ENCODE measurements at places on chromosomes 1 and 21.

GRCh38 chr1:50109647-50110075, 941 bp downstream of the ELAVL4 start:
- DNase-seq, result no peak

DNA sequence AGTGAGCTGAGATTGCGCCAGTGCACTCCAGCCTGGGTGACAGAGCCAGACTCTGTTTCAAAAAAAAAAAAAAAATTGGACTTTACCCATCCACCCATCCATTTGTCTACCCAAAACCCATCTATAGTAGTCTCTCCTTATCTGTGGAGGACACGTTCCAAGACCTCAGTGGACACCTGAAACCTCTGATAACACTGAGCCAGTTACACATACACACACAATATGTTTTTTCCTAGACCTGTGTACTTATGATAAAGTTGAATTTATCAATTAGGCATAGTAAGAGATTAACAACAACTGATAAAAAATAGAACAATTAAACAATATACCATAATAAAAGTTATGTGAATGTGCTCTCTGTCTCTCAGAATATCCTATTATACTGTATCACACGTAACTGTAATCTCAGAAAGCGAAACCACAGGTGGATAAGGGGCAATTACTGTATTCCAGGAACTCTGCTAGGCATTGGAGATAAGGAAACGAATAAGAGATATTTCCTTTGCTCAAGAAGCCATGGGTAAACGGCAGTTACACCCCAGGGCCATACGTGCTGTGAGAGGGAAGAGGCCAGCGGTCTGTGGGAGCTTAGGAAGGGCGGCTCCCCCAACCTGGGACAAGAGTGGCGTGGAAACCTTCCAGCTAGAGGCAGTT, 84.2 kb upstream of the DISP3 start:
- no peak for DNase-seq

GRCh38 chr1:244751271-244751895, 84.1 kb upstream of the COX20 start:
- DNase-seq, result no peak

DNA sequence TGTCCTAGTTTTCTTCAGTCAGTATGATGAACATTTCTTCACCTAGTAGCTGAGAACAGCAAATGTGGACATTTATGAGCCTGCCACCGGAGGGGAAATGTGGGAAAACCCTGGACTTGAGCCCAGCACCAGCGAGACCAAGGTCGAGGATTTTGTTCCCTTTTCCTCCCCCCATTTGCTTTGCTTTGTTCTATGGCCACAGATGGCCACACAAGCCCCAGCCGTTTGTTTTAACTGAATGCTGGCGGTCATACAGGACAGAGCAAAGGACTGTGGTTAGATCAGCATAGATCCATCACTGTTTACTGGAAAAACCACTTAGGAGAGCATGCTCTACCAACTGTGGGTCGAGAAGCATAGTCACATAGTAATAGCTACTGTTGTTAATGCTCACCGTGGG, 20.9 kb downstream of the SH2D2A start:
- DNase-seq, result no peak

DNA sequence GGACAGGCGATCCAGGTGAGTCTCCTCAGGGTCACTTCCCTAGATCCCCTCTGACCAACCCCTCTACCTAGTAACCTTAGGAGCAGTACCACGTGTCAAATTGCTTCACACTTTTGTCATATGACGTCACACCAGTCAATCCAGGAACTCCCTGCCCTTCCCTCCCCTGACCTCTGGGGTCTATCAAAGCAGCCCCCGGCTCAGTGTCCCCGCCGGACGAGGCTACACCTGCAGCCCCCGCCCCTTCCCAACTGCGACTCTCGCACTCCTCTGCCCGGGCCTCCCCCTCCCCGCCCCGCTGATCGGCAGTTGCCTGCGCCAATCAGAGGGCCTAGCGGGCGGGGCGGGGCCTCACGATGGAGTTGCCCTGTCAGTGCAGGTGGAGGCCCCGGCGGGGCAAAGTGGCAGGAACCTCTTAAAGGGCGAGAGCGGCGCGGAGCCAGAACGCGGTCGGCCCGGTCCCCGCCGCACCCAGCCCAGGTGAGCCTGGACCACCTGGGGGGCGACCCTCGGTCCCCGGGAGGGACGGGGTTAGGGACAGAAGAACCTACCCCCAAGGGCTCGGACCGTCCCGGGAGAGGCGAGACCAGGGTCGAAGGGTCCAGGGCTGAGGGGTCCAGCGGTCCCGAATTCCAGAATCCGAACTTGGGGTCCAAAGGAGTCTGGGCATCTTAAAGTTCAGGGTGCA, 27.5 kb upstream of the EPB41 start:
- DNase-seq, result peak; percentile 93

DNA sequence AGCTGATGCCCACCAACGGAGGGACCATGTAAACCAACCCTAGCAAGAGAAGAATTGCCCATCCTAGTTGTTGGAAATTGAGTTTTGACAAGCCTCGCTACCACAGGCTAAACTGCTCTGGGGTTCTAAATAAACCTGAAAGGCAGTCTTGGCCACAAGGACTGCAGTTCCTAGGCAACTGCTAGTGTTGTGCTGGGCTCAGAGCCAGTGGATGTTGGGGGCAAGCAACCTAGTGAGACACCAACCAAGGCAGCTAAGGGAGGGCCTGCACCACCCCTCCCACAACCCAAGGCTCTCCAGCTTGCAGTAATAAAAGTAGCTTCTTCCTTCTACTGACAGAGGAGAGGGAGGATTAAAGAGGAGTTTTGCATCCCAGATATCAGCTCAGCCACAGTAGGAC, 102.4 kb upstream of the PKN2 start:
- DNase-seq, result no peak

DNA sequence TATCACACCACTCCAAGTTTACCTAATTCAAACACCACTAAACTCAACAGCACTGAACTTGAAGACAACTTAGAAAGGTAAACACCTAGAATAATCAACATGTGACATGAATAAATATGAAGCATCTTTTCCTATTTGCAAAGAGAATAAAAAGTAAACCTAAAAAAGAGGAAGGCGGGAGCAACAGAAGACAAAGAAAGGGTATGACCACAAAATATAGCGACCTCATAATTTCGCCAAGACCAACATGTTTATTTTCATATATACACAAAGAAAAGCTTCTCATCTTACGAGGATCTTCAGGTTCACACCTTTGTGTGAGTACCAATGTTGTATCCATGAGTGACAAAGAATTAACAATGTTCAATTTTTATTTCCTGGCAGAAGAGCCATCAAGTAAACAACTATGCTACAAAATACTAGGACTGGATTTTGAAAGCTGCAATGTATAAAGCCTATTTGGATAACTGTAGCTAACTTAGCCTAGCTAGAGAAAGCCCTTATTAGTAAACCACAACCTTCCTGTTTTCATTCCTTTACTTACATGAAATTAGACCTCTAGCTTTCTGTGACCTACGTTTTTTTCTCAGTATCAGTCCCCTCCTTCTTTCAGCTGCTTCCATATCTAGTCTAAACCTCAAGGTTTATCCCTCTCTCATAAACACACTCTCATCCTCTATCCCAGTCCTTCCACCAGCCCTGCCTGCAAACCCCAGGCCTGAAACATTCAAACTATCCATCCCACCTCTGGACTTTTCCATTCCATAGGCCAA, 21.3 kb upstream of the PHTF1 start:
- no peak for DNase-seq

DNA sequence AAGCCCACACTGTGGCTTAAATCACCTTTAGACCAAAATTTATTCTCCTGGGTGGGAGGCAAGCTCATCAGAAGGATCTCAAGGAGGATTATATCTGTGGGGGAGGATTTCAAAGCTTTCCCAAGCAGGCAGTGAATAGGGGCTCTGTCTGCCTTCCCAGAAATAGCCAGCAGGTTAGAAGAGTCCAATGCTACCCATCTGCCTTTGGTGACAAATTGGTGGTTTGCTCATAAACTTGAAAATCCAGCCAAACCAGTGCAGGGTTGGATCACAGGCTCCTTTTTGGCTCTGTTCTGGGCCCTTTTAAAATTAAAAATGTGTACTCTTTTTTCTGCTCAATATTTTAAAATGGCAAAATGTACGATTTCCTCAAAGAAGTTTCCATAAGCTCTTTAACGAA, 118.9 kb upstream of the ZC3H11B start:
- no peak for DNase-seq

- no peak for DNase-seq
Observed at GRCh38 chr1:111551623-111552411, 48.4 kb upstream of the ADORA3 start.

DNA sequence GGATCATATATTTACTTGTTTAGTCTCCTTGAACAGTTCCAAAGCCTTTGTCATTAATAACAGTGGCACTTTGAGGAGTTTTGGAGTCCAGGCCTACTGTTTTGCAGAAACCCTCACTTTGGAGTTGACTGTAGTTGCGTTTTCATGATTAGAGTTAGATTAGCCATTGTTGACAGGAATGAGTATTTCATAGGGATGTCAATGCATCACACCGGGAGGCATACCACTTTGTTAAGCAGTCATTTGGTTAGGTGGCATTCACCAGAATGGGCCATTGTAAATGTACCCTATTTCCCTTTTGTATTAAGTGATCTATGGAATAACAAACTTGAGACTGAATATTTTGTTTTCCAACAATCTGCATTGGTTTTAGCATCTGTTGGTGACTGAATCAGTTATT, 11.8 kb downstream of the MRPS6 start:
- DNase-seq, result no peak

- DNase-seq, result no peak
Observed at GRCh38 chr21:43829575-43830119, 35.4 kb upstream of the AGPAT3 start.

- DNase-seq, result no peak
Observed at GRCh38 chr1:174692313-174692712, 244.5 kb downstream of the GPR52 start.

DNA sequence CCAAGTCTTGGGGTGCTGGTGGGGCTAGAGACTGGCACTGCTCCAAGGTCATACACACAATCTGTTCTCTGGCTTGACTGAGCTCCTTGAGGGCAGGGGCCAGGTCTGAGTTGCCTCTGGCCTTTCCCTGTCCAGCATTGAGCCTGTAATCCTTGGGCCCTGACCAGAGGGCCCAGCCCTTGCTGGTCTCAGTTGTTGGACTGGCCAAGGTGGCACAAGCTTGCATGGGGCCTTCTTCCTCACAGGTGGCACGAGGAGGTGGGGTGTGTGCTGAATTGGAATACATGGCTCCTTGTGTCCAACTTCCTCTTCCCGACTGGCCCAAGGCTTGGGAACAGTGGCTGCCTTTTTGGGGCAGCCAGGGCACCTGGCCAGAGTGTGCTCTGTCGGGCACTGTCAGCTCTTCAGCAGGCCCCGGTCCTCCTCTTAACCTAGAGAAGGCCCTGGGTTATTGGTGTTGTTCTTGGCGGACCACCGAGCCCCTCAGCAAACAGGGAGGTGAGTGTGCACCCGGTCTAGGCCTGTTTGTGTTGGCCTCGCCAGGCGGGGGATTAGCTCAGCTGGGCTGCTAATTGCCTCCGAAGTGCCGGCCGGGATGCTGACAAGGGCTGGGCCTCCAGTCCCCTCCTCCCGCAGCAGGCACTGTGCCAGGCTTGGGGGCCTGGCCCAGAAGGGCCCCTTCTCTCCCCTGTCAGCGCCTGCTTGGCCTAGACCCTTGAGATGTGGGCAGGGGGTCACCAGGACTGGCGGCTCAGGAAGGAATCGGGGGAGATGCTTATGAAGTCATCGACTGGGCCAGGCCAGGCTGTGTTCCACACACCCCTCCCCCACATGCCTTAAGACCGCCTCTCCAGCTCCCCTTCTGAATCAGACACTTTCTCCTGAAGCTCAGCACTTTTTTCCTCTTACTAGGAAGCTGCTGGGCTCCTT, 28.5 kb downstream of the WNT4 start:
- no peak for DNase-seq

GRCh38 chr1:37994886-37995566, 5.2 kb upstream of the SF3A3 start:
- DNase-seq, result no peak

DNA sequence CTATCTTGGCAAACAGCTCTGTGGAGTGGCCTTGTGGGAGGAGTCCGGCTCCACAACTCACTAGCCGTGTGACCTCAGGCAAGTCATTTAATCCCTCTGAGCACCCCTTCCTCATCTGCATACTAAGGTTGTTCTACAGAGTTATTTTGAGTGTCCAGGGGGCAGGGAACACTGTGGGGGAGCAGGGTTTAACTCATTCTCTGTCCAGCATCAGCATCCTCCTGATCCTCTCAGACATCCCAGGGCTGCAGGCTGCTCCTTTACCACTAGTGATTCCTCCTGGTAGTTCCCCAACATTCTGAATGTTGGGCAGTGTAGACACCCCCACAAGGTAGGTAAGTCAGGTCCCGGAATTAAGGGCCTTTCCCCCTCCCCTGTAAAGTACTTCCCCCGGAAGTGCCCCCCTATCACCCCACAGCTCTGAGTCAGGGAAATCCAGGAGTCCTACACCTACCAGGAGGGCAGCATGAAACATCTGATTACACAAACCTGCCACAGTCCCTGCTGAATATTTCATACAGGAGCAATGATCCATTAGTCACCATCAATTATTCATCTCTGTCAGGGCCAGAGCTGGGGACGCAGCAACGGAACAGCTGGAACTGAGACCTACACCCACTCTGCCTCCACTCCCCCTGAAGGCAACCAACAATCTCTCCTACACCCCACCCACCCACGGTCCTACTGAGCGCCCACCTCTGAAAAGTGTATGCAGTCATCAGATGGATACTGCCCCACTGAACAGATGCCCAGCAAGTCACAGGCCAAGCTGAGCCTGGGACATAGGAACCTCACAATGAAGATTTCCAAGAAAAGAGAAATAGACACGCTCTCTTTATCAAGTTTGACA, 20.5 kb downstream of the SYT2 start:
- DNase-seq, result no peak

- no peak for DNase-seq
Observed at GRCh38 chr1:113770031-113770430, 10.7 kb upstream of the PHTF1 start.

GRCh38 chr1:230270185-230270558, 156.0 kb downstream of the PGBD5 start:
- no peak for DNase-seq

- DNase-seq, result peak; percentile 30
Observed at GRCh38 chr1:211738691-211739301, 63.4 kb upstream of the NEK2 start.

DNA sequence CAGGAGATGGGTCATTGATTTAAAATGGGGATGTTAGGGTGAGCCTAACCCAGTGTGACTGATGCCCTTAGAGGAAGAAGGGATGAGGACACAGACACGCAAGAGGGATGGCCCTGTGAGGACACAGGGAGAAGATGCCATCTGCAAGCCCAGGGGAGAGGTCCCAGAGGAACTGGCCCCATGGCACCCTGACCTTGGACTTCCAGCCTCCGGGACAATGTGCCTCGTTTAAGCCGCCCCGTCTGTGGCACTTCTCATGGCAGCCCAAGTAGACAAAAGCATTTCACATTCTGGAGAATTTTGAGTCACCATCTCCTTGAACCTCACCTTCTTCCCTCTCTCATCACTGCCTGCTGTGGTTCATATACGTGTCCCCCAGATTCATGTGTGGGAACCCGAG, 20.1 kb upstream of the PCBP3 start:
- no peak for DNase-seq

- no peak for DNase-seq
Observed at GRCh38 chr21:34604556-34604955, 10.4 kb downstream of the RCAN1 start.

DNA sequence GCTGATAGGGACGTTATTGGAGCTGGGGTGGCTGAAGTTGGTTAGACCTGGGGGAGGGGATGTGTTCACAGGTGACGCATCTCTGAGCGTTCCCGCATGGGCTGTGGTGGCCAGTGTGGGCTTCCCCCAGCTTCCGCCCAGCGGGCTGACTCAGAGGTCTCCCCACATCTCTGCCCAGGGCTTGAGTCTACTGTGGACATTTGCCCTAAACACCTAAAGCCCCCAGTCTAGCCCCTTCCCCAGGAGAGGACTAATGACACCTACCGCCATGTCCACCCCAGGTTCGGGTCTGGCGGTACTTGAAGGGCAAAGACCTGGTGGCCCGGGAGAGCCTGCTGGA, 2.0 kb downstream of the AGRN start:
- no peak for DNase-seq

All from GM06990 (cell line).